Head of caudate nucleus (tissue), 42 donors: ENCODE measurements at places on chromosomes 7 and 10.
A peak's percentile ranks its signal among the peaks of the same experiment; 100 is the strongest.

DNA sequence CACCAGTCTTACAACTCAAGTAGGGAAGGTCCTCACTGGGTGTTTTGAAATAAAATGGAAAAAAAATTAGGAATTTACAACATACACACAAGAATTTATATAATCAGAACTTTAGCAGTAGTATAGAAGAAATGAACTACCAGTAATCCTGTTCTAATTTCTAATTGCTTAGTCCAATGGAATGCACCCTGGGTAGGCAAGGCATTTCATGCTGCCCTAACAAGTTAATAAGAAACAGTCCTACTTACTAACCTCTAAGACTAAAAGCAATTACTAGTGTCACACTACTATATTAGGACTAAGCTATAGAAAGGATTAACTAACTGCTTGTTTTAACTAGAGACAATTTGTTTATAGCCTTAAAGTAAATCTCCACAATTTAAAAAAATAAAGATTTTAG lies 158.1 kb downstream of the BTAF1 start:
- no peak for DNase-seq

GRCh38 chr7:138890499-138891445 lies 90.4 kb downstream of the KIAA1549 start:
- no peak for DNase-seq

DNA sequence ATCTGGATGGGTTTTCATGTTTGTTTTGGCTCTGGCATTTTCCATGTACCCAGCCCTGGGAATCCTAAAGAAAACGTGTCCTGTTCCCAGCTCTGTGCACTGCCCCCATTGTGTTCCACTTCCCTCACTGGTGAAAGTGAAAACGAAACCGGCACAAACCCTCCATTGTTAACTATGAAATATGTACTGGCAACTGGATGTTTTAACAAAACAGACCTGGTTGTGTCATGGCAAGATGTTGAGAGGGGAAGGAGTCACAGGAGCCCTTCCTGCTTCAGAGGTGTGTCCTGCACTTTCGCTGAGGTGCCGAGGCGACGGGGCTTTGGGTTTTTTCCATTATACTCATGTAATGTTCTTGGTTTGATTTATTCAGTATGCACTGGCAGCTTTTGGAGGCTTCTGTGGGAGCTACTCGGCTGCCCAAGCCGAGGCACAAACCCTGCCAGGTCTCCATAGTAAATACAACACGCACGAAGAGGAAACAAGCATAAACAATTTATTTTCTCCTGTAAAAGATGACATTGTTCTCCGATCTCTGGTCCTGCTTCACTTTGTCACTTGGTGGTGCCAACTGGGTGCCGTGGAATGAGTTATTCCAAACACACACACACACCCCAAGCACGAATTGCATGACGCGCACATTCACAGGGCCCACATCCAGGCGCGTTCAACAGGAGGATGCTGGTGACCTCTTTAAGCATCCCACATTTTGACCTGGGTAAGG lies 118.2 kb downstream of the CDK6 start:
- DNase-seq, result peak; percentile 48

GRCh38 chr10:92241501-92241900 lies 49.4 kb downstream of the CPEB3 start:
- no peak for DNase-seq

DNA sequence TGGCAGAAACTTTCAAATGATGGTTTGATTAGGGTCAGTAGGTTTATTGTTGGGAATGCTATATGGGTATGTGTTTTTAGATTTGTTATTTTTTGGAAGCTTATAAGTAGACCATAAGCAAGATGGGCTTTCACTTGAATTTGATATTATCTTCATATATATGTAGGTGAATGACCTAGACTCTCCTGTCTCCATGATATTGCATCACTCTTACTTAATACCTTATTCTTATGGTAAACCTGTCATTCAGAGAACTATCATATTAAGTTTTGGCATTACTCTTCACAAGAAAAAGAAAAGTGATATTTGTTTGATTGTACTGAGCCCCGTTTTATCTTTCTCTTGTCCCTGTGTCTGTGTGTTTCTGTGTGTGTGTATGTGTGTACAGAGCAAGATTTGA lies 17.3 kb downstream of the HSPA14 start:
- no peak for DNase-seq

DNA sequence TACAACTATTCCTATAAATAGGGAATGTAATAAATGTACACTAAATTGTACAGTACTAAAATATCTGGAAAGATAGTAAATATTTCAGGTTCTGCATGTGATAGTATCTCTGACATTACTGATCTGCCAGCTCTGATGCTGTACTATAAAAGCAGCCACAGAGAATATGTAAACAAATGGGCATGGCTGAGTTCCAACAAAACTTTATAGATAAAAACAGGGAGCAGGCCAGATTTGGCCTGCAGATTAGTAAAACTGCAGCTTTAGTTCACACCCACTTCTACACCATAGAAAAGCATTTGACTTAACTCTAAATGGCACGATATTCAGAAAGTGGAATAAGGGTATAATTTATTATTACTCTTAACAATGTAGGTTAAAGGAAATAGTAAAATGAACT lies 18.8 kb upstream of the TLL2 start:
- DNase-seq, result no peak
